Daoy (cell line): ENCODE measurements at places on chromosomes 1 and 21. TPM values are rescaled to one million over a fixed set of nuclear protein-coding genes. Genes with fewer than 3 reads are reported as not detected.

The UQCRHL gene
- 4.1 and 5.9 TPM in 2 replicates for total RNA-seq

The CD52 gene
- not detected in 2 replicates for total RNA-seq

The KLHDC8A gene
- total RNA-seq = 0.34 and 3.2 TPM in 2 replicates

The TRPM2 gene
- total RNA-seq = 4.4 and 9.1 TPM in 2 replicates

The DNM3 gene
- total RNA-seq = 4.3 and 4.5 TPM in 2 replicates

The HPCAL4 gene
- total RNA-seq = 0.03 and 0.29 TPM in 2 replicates

The ZFP69B gene
- 4.8 and 8.5 TPM in 2 replicates for total RNA-seq

The CRYAA gene
- not detected in 2 replicates for total RNA-seq

The TENT5C gene
- total RNA-seq = under 0.01 TPM in 1 of 2 replicates, not detected in the other

The KCNK2 gene
- 0.80 and 1.3 TPM in 2 replicates for total RNA-seq

The CADM3 gene
- 0.57 and 0.80 TPM in 2 replicates for total RNA-seq

The PRSS38 gene
- not detected in 2 replicates for total RNA-seq

The CELA3A gene
- total RNA-seq = not detected in 2 replicates

The TMEM269 gene
- 0.03 TPM in 1 of 2 replicates, not detected in the other for total RNA-seq

The INTS7 gene
- total RNA-seq = 26.8 and 70.7 TPM in 2 replicates

The YBEY gene
- total RNA-seq = 21.4 and 25.8 TPM in 2 replicates

The CHODL gene
- 0.29 TPM in 1 of 2 replicates, not detected in the other for total RNA-seq

The CLCA1 gene
- total RNA-seq = not detected in 2 replicates

The BTG3 gene
- total RNA-seq = 58.0 and 67.3 TPM in 2 replicates

The RXRG gene
- 0.17 and 1.7 TPM in 2 replicates for total RNA-seq

The FLG gene
- 0.24 and 0.34 TPM in 2 replicates for total RNA-seq

The ITGB2 gene
- total RNA-seq = 0.09 and 1.0 TPM in 2 replicates

The AMPD1 gene
- total RNA-seq = not detected in 2 replicates

The OR2L8 gene
- not detected in 2 replicates for total RNA-seq

The OR2T2 gene
- not detected in 2 replicates for total RNA-seq

The CNN3 gene
- total RNA-seq = 447 and 452 TPM in 2 replicates

The MEX3A gene
- 5.3 and 12.8 TPM in 2 replicates for total RNA-seq

The EFNA4 gene
- total RNA-seq = 10.6 and 16.7 TPM in 2 replicates

The ETNK2 gene
- total RNA-seq = 9.2 and 10.5 TPM in 2 replicates

The CD84 gene
- total RNA-seq = not detected in 2 replicates

The TESK2 gene
- total RNA-seq = 0.45 and 0.91 TPM in 2 replicates

The KRTAP12-4 gene
- not detected in 2 replicates for total RNA-seq

The HHAT gene
- 4.4 and 4.5 TPM in 2 replicates for total RNA-seq

The MIXL1 gene
- total RNA-seq = 0.17 TPM in 1 of 2 replicates, not detected in the other

The ZNF648 gene
- total RNA-seq = 0.17 TPM in 1 of 2 replicates, not detected in the other

The GBP3 gene
- 42.0 and 65.3 TPM in 2 replicates for total RNA-seq

The SDE2 gene
- total RNA-seq = 21.0 and 22.5 TPM in 2 replicates

The DCST1 gene
- total RNA-seq = not detected in 2 replicates

The ILF2 gene
- total RNA-seq = 617 and 629 TPM in 2 replicates

The SLAMF6 gene
- not detected in 2 replicates for total RNA-seq

The PYHIN1 gene
- total RNA-seq = not detected in 2 replicates

The SH2D1B gene
- 0.06 and 1.1 TPM in 2 replicates for total RNA-seq

The FPGT gene
- 12.3 and 20.9 TPM in 2 replicates for total RNA-seq

The LIN9 gene
- total RNA-seq = 18.9 and 23.8 TPM in 2 replicates

The VCAM1 gene
- 58.1 and 81.5 TPM in 2 replicates for total RNA-seq

The USP21 gene
- total RNA-seq = 6.2 and 13.5 TPM in 2 replicates

The VWA5B1 gene
- total RNA-seq = not detected in 2 replicates

The PLA2G2F gene
- total RNA-seq = not detected in 2 replicates

The DDX59 gene
- 12.1 and 15.2 TPM in 2 replicates for total RNA-seq

The SRM gene
- 26.6 and 40.4 TPM in 2 replicates for total RNA-seq

The EFNA1 gene
- total RNA-seq = 24.6 and 34.5 TPM in 2 replicates

The PLA2G4A gene
- 20.7 and 23.9 TPM in 2 replicates for total RNA-seq

The NIBAN1 gene
- 15.4 and 17.4 TPM in 2 replicates for total RNA-seq

The AZIN2 gene
- 2.4 and 8.9 TPM in 2 replicates for total RNA-seq
